Right cardiac atrium (tissue), 5 donors: ENCODE measurements at places on chromosomes 16 and 17.
A peak's percentile ranks its signal among the peaks of the same experiment; 100 is the strongest.

DNA sequence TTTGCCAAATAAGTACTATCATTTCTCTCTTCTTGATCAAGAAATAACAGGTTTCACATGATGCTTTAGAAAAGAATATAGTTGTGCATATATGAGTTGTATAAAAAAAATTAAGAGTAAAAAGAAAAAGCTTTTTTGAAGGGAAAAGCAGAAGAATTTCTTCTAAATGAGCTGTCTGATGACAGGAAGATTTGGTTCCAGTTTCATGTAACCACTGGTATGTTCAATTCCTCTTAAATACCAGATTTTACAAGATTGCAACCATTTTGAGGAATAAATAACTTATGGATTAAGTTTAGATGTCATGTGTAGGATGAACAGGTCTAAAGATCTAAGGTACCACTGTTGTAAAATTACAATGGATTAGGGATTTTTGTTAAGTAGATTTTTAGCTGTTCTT is 45.0 kb downstream of the VMP1 start:
- DNase-seq, result no peak

- DNase-seq, result no peak
These were observed 48.5 kb downstream of the ABHD15 start for GRCh38 chr17:29518359-29518758.

GRCh38 chr17:51818777-51819176 is 339.7 kb downstream of the CA10 start:
- DNase-seq, result no peak

GRCh38 chr16:57276596-57276995 is 7.9 kb downstream of the PLLP start:
- DNase-seq, result peak; percentile 69
